ENCODE measurements at places on chromosomes 2 and 18.

- H3K27ac ChIP-seq: no peak overlapping the region
- no peaks in the 10 kb centered on the region for H3K27me3 ChIP-seq
- no peak for DNase-seq
Measured at GRCh38 chr2:114113518-114113917, 223.6 kb downstream of the ACTR3 start.

GRCh38 chr18:56627991-56628390 is 10.4 kb downstream of the TXNL1 start:
- H3K4me1 ChIP-seq: no peaks in the 10 kb centered on the region
- H3K4me3 ChIP-seq: no peak overlapping the region
- no peak for DNase-seq
- H3K36me3 ChIP-seq: no peaks in the 10 kb centered on the region
- H3K27ac ChIP-seq: no peak overlapping the region

DNA sequence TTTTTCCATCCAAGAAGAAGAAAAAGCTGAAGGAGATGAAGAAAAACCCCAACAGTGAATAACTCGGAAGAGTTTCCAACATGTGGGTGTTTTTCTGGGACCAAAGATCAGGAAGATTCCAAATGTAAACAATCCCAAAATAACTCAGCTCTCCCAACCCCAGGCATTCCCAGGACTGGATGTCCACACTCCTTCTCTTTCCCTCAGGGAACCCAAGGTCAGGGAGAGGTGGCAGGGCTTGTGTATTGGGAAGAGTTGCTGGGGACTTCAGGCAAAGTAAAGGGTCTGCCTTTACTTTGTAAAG is 268.0 kb downstream of the DYSF start:
- no peaks in the 10 kb centered on the region for H3K27me3 ChIP-seq
- DNase-seq: no peak
- peaks cover 23% of the 10 kb centered on the region for H3K4me1 ChIP-seq
- no peaks in the 10 kb centered on the region for H3K36me3 ChIP-seq

- no peaks in the 10 kb centered on the region for H3K36me3 ChIP-seq
- no peak for DNase-seq
- no peaks in the 10 kb centered on the region for H3K27me3 ChIP-seq
- H3K4me1 ChIP-seq: no peaks in the 10 kb centered on the region
- no peak overlapping the region for H3K27ac ChIP-seq
Measured at GRCh38 chr2:158025255-158025996, 76.2 kb upstream of the UPP2 start.

GRCh38 chr2:12177455-12178288 is 431.2 kb downstream of the LPIN1 start:
- peaks cover 18% of the 10 kb centered on the region for H3K4me1 ChIP-seq
- no peaks in the 10 kb centered on the region for H3K36me3 ChIP-seq
- peak overlapping the region; percentile 34 for H3K27ac ChIP-seq
- H3K27me3 ChIP-seq: no peaks in the 10 kb centered on the region
- H3K4me3 ChIP-seq: peak overlapping the region; percentile 24
- DNase-seq: peak; percentile 78

DNA sequence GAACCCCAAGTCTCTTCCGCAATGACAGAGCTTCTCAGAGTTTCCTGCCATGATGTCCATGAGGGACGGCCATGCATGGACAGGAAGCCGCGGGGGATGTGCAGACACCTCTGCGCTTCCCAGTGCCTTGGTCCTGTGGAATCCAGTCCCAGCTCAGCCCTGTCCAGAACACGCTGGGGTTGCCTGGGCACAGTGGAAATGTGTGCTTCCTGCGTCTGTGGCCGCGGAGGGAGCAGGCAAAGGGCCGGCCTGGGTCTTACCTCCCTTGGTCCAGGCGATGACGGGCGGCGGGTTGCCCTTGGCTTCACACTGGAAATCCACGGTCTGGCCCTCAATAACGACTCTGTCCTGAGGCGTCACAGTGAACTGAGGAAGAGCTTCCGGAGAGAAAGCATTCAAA is 79.6 kb downstream of the PXDN start:
- no peak overlapping the region for H3K27ac ChIP-seq
- peaks cover 88% of the 10 kb centered on the region for H3K36me3 ChIP-seq
- no peak for DNase-seq
- H3K4me3 ChIP-seq: no peak overlapping the region
- H3K4me1 ChIP-seq: peaks cover 4% of the 10 kb centered on the region
- H3K27me3 ChIP-seq: no peaks in the 10 kb centered on the region

GRCh38 chr2:219645631-219646527 is 18.4 kb downstream of the SLC4A3 start:
- H3K36me3 ChIP-seq: no peaks in the 10 kb centered on the region
- no peak overlapping the region for H3K4me3 ChIP-seq
- H3K4me1 ChIP-seq: peaks cover 10% of the 10 kb centered on the region
- no peaks in the 10 kb centered on the region for H3K27me3 ChIP-seq

- no peaks in the 10 kb centered on the region for H3K36me3 ChIP-seq
- no peak overlapping the region for H3K27ac ChIP-seq
- 0 out of 2 replicates have a peak, but pooled peaks cover 4% of the 10 kb centered on the region for H3K27me3 ChIP-seq
- peak; percentile 14 for DNase-seq
- H3K4me3 ChIP-seq: no peak overlapping the region
Measured at GRCh38 chr2:165720511-165720910, 73.5 kb downstream of the GALNT3 start.

DNA sequence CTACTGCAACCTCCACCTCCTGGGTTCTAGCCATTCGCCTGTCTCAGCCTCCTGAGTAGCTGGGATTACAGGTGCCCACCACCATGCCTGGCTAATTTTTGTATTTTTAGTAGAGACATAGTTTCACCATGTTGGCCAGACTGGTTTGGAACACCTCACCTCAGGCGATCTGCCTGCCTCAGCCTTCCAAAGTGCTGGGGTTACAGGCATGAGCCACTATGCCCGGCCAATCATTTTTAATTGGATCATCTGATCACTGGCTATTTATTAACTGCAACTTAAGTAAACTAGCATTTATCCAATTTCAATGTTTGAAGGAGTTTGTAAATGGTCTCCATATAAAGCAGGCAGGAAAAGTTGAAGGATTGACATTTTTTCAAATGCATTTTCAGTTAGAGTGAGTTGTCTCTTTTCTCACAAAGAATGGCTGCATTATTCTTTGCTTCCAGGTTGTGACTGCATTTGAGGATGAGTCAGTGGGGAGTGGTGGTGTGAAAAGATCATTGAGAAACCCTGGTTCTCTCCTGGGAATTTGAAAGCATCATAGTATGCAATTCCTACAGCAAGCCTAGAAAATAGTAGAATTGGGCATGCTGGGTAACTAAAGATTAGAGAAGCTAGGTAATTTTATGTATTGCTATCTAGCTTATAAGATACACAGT is 431.1 kb upstream of the ZEB2 start:
- H3K27me3 ChIP-seq: no peaks in the 10 kb centered on the region
- no peak overlapping the region for H3K27ac ChIP-seq
- DNase-seq: peak; percentile 24
- H3K4me3 ChIP-seq: no peak overlapping the region
- H3K36me3 ChIP-seq: no peaks in the 10 kb centered on the region
- peaks cover 3% of the 10 kb centered on the region for H3K4me1 ChIP-seq

DNA sequence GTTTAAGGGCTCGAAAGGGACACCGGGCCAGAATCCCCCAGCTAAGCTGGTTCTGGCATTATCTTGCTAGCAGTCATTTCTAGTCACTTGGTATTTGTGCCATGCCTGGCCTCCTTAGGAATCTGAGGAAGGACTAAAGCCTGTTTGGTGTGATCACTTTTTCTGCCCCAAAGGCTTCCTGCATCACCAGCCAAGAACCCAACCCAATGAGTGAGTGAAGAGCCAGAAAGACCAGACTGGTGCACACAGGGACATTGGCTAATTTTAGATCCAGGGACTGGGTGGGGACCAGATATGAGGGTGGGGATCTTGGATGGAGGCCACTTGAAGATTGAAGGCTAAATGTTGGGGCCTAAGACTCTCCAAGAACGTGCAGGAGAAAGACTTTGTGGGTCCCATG is 411.9 kb upstream of the TNP1 start:
- H3K27ac ChIP-seq: no peak overlapping the region
- H3K27me3 ChIP-seq: no peaks in the 10 kb centered on the region
- H3K36me3 ChIP-seq: no peaks in the 10 kb centered on the region
- H3K4me3 ChIP-seq: no peak overlapping the region
- peaks cover 18% of the 10 kb centered on the region for H3K4me1 ChIP-seq

GRCh38 chr2:99710721-99711120 is 220.9 kb upstream of the REV1 start:
- no peaks in the 10 kb centered on the region for H3K27me3 ChIP-seq
- no peaks in the 10 kb centered on the region for H3K36me3 ChIP-seq
- no peak overlapping the region for H3K4me3 ChIP-seq
- H3K4me1 ChIP-seq: no peaks in the 10 kb centered on the region

Measured in SJCRH30 (cell line).